DND-41 (cell line): ENCODE measurements at places on chromosomes 13 and 19.
A peak's percentile ranks its signal among the peaks of the same experiment; 100 is the strongest.

DNA sequence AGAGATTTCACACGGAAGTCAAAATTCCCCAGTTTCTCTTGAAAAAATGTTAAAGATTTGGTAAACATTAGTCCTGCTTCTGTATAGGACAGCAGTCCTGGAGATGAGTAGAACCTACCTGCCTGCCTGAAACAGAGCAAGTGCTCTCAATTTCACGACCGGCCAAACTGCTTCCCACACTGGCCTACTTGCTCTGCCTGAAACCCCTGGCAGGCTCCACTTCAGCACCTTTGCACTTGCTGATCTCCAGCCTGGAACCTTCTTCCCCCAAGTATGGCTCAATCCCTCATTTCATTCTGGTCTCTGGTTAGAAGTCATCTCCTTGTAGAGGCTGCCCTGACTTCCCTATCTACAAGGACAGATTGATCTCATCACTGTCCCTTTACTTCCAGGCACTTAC is 271.4 kb downstream of the DLEU7 start:
- no peak for DNase-seq

- peak; percentile 79 for DNase-seq
Measured at GRCh38 chr19:662207-662961, 630 bp downstream of the RNF126 start.

GRCh38 chr19:47430041-47430802 is 10.9 kb upstream of the MEIS3 start:
- DNase-seq, result no peak

DNA sequence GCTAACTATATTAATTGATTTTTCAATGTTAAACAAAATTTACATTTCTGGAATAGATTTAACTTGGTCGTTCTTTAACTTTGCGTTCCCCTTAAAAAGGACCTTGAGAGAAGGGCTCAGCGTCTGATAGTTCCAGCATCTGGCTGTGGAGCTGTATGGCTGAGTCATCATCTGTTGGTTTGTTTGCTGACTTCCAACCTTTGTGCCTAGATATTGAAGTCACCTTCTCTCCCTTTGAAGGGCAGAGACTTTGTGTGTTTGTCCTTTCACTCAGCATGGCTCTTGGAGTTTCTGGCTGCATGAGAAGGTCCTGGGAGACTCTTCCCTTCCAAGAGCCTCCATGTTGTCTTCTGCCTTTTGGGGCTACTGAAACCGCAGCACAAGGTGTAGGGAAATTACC is 16.6 kb upstream of the IRS2 start:
- no peak for DNase-seq

DNA sequence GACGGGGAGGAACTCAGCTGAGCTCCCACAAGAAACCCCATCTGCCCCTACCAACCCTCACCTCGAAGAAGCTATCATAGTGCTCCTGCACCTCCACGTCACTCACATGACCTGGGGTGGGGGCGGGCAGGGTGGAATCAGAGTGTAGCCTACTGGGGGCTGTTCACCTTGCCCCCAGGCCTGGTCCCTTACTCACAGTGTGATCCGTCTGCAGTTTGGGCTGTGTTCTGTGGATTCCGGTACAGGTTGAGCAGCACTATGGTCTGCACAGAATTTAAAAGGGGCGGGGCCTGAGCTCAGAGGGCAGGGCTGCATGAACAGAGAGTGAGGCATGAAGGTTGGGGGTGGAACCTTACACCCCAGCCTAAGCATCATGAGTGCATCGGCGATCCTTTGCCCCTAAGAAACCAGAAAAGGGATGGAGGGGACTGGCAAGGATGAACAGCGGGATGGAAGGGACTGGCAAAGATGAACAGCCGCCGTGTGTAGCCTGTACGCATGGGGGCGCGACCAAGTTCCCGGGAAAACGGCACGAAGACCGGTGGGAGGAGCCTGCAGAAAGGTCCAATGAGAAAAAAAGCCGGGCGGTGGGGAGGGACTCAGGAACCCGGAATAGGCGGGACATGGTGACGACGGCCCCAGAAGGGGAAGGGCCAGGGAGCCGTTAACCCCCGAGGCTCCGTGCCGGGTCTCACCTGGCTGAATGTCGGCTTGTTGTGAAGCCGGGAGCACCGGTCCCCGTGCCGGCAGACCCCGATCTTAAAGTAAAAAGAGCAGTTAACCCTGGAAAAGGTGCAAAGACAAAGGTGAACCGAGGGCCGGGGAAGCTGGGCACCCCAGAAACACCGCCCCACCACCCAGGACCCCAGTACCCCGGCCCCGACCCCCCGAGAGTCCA is 539 bp downstream of the U2AF1L4 start:
- peak; percentile 96 for DNase-seq

DNA sequence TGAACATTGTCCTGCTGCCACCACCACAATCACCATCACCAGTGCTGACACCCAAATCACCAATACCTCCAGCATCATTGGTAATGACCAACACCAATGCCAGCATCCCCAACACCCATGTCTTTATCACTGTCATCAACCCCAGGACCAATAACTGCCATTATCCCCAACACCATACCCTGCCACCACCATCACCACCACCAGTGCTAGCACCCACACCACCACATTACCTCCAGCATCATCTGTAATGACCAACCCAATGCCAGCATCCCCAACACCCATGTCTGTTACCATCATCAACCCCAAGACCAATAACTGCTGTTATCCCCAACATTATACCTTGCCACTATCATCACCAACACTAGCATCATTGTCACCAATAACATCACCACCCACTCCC is 2.6 kb downstream of the LGI4 start:
- no peak for DNase-seq

DNA sequence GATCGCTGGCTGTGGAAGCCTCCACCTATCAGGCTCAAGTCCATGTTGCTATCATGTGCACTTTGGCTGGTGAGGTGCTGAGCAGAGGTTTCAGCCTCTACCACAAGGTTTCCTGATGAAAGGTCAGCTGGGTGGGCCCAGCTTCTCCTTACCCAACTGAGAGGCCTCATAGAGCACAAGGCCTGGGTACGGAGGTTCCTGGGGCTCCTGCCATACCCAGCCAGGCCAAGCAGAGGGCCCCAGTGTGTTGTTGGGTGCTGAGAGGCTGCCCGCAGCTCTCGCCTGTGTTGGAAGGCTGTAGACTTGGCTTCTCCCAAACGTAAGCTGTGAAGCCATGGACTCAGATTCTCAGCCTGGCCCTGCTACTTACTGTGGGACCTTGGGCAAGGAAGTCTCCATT is 28.2 kb downstream of the ACTN4 start:
- DNase-seq, result no peak

DNA sequence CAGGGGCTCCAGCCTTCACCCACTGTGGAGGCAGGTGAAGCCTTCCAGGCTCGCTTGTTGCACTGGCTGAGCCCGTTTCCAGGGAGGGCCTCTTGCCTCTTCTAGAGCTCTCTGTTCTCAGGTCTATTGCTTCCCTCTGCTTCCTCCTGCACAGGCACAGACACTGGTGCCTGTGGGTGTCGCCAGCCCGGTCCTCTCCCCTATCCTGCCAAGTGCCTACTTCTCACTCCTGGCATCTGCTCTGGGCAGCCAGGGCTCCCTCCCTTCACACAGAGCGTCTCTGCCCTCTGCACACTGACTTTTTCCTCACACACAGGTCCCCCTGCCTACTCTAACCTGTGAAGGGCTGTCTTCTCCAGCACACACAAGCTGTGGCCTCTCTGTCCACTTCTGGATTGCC is 60.3 kb downstream of the SLC7A9 start:
- no peak for DNase-seq

GRCh38 chr19:2317756-2318155 is 9.8 kb upstream of the LINGO3 start:
- DNase-seq, result no peak

- DNase-seq, result peak; percentile 47
Measured at GRCh38 chr19:48963371-48964204, 1.5 kb upstream of the FTL start.

- DNase-seq, result no peak
Measured at GRCh38 chr13:73334445-73334844, 275.6 kb downstream of the KLF5 start.
